GM12891 (cell line): ENCODE measurements at places on chromosomes 2 and 18.

GRCh38 chr18:34911661-34912384, 129.4 kb upstream of the MAPRE2 start:
- DNase-seq, result no peak

DNA sequence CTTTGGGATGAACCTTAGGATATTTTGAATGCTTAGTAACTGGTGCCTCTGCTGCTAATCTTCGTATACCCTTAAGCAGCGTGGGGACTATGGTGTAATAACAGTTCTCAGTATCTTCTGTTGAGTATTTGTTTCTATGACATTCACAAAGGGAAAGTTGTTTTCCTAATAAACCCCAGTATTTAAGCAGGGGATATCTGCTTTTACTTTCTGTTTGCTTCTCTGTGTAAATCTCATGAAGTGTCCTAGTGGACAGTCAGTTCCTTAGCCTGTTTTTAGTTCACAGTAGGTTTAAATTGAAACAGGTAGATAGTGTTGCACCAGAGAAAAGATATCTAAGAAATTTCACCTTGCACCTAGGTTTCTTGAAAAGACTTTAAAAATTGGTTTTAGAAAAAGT, 14.9 kb downstream of the KIAA1328 start:
- no peak for DNase-seq

GRCh38 chr2:218428846-218429558, 10.1 kb downstream of the VIL1 start:
- DNase-seq, result no peak

GRCh38 chr2:19111354-19111753, 247.1 kb downstream of the OSR1 start:
- no peak for DNase-seq

DNA sequence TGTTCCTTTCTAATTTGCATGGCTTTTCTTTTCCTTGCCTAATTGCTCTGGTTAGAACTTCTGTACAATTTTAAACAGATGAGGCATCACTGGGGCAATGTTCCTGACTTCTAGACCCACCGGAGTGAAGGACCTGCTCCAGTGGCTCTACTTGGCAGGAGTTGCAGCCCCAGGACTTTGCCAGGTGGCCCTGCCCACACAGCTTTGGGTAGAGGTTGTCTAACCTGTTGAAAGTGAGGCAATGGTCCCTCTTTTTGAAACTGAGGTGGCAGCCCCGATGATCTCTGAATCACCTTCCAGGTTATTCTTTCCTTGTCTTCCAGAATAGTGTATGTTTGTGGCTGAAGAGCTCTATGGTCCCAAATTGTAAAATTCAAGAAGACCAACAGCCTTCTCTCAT, 29.9 kb upstream of the ZNF512 start:
- no peak for DNase-seq

GRCh38 chr2:131085646-131086045, 7.6 kb downstream of the FAM168B start:
- DNase-seq, result no peak
